ENCODE measurements at places on chromosomes 5 and 9. TPM values are rescaled to one million over a fixed set of nuclear protein-coding genes. Genes with fewer than 3 reads are reported as not detected.

The HMGCS1 gene
- total RNA-seq, result 236 TPM

- DNase-seq, result no peak
Measured at GRCh38 chr5:116281309-116281708, 196.5 kb downstream of the COMMD10 start.

DNA sequence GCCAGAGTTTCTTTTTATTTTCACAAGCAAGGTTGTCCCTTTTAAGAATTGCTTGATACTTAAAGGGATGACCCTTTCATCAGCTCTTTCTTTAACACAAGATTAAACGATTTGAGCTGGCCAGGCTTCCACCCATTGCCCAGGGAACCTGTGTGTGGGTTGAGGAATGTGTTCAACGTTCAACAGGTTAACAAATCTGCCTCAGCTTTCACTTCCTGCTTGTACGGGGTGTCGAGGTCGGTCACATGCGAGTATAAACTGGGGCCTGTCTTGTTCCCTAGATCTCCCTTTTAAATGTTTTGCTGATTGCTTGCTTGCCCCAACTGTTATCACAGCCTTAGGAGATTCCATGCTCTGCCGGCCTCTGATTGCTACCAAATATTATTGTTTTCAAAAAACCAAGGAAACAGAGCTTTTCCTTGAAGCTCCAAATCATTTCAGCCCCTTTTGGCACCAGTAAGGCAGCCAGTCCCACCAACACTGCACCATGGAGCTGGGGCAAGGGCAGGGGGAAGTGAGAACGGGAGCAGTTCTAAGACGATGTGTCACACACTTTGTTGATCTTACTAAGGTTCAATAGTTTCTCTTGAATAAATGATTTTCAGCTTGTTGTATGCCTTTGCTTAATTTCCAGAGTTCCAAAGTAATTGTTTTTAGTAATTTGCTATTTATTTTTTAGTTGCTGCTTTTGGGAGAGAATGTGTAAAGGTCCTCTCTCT is 10.7 kb upstream of the CLK4 start:
- no peak for DNase-seq

GRCh38 chr9:136686794-136687711 is at the start of gene AGPAT2:
Gene AGPAT2 (minus strand): TSS chr9:136687457. CDS start chr9:136687357, 100 bp downstream.
- DNase-seq, result peak; percentile 72

The C5orf22 gene
- 31.4 TPM for total RNA-seq

DNA sequence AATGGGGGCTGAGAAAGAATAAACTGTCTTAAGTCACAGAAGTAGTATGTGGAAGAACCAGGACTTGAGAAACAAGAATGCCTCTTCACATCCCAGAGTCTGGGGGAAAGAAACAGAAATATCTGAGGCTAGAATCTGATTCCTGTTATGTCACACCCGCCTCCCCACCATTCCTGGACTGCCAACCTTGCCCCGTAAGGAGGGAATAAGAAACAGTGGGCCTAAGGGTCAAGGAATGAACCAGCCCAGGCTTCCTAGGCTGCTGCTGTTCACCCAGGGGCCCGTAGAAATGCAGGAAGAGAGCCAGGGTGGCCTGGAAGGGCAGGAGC is 4.3 kb downstream of the PCDH1 start:
- DNase-seq, result no peak

DNA sequence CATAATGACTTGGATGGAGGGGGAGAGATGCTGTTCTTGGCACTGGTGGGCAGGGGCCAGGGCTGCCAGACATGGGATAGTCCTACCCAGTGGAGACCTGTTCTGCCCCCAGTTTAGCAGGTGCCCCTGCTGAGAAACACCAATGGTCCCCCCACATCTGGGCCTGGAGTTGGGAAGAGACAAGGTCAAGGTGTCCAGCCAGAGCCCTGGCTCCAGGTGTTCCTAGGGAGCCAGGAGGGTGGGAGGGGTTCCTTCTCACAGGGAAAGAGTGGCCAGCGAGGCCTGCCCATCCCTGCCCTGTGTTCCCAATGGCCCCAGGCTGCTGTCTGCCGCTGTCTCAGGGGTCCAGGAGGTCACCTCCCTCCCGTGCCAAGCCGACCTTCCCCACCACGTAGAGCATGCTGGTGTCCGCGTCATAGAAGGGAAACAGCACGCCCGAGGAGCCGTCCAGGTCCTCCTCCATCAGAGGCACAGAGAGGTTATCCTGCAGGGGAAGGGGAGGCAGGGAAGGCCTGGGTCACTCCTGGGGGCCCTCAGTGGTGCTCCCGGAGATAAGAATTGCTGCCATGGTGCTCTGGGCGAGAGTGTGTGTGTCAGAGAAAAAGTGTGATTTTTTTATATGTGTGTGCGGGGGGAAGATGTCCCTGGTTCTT is 11.7 kb upstream of the TRIM14 start:
- no peak for DNase-seq

The FAXDC2 gene
- total RNA-seq, result 0.28 TPM

DNA sequence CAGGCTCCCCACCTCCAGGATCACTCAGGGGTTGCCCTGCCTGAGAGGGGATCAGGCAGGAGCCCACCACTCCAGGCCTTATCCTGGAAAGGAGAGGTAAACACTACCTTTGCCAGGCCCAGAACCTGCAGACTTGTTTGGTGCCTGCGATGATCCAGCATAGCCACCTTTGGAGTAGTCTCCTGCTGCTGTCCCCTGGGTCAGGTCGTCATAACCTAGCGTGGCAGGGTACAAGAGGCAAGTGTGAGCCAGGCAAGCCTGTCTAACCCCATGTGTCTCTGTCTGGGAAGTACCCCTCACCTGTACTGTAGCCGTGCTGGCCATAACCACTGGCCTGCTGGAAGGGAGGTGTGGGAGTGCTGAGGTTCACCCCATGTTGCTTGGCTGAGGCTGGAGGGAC is 106.1 kb downstream of the UBE2R2 start:
- no peak for DNase-seq

GRCh38 chr5:105907016-105907415 is 1763.7 kb downstream of the EFNA5 start:
- no peak for DNase-seq

DNA sequence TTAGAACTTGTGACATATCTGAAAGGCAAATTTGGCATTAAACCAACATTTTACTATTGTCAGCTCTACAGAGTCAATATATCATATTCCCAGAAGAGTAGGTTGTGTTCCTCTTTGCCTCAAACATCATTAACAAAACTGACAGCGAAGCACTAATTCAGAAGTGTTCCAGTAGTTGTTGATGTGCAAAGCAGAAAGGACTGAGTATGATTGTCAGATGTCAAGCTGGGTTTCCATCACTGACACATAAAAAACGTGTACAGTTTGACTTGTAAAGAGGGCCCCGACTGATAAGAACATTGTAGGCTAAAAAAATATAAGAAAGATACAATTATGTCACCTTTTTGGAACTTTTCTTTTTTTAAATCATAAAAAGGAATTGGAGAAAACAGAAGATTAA is 101.5 kb upstream of the ZNF608 start:
- no peak for DNase-seq

The RPS14 gene
- total RNA-seq, result 2,304 TPM

The BAAT gene
- not detected for total RNA-seq

GRCh38 chr5:179700401-179700918 is 1.7 kb downstream of the CANX start:
- DNase-seq, result peak; percentile 13

The MEIKIN gene
- not detected for total RNA-seq

The FOXE1 gene
- total RNA-seq, result not detected

DNA sequence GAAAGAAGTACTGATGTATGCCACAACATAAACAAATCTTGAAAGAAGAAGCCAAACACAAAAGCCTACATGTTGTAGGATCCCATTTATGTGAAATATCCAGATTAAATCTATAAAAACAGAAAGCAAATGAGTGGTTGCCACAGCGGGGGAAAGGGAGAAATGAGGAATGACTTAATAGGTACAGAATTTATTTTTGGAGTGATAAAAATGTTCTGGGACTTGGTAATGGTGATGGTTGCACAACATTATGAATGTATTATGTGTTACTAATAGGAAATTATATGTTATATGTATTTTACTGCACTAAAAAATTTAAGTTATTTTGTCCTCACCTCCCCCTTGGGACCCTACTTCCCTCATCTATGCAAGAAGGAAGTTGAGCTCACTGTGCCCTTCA is 16.4 kb upstream of the TTC1 start:
- DNase-seq, result no peak

- DNase-seq, result no peak
Measured at GRCh38 chr5:172213126-172213525, 19.2 kb downstream of the EFCAB9 start.

DNA sequence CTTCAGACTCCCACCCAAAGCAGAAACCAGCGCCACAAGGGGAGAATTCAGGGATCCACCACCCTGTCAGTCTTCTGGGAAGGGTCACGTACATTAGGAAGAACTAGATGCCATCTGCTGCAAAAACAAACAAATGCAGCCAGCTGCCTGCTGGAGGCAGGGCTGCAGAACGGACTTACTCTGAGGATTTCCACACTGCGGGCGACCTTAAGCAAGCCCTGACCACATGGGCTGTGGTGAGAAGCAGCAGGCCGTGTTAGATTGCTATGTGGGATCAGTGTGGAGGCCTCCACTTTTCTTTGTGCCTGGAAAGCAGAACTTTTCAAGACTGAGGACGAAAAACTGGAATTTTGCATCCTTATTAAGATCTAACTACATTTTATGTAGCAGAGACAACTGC is 13.4 kb upstream of the LTC4S start:
- DNase-seq, result no peak

DNA sequence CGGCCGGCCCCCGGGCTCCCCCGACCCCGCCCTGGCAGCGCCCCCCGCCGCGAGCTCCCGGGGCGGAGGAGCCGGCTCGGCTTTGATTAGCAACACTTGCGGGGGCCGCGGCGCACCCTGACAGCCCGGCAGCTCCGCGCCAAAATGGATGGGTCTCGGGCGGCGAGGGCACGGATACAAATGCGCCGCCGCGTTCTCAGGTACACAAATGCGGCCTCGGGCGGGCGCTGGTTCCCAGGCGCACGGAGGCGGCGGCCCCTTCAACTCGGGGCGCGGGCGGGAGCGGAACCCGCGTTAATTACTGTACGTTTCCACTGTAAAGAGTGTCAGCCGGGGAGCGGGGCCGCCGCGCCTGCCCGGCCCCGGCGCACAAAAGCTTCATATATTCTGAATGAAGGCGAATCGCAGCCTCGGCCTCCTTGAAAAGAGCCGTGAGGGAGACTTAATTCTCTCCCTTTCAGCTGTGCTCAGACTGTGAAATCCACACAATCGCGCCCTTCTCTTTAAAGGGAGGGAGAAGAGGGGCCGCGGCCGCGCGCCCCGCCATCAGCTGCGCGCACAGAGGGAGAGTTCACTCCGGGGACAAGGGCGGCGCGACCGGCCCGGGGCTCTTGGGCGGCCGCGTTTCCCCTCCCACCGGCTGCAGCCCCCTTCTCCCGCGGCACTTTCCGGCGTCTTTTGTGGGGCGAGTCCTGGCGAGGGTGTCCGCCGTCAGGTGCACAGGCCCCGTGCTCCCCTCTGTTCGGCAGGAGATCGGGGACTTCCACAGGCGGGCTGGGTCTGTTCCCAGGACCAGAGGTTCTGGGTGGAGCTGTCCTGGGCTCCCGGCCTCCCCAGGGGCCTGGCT is 27.0 kb downstream of the MSX2 start:
- no peak for DNase-seq

DNA sequence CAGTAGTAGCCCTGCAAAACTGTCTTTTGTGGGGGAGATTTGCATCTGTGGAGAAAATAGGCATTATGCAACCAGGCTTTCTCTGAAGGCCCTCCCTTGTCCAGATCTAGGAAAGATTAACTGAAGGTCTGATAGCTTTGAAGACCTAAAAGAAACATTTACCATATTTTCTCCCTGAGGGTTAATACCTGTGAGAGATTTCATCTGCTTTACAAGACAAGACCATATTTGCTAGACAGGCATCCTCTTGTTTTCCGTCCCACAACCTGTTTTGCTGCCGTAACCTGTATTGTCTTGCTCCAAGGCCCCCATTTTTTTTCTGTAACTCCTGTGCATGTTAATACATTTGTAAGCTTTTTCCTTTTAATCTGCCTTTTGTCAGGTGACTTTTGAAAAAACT is 1985.2 kb upstream of the CDH9 start:
- DNase-seq, result no peak

DNA sequence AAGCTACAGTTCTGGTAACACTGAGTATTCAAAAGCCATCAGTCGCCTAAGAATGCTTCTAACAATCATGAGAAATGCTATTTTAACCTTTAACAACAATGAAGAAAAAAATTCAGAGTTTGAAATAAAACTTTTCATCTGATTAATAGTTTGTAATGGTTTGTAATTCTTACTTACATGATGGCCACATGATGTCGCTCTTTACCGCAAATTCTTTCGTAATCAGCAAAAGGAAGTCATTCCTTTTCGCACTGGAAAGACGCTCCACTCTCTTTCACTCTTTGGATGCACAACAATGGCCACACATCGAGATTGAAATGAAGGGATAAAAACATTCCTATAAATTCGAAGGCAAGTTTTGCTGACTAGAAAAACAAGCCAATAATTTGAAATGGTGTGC is at the start of gene PCDHA7:
PCDHA7 (plus strand) TSS at position 277 of the 400 bp plus-strand sequence; CDS start at position 392, 115 bp downstream.
- no peak for DNase-seq

DNA sequence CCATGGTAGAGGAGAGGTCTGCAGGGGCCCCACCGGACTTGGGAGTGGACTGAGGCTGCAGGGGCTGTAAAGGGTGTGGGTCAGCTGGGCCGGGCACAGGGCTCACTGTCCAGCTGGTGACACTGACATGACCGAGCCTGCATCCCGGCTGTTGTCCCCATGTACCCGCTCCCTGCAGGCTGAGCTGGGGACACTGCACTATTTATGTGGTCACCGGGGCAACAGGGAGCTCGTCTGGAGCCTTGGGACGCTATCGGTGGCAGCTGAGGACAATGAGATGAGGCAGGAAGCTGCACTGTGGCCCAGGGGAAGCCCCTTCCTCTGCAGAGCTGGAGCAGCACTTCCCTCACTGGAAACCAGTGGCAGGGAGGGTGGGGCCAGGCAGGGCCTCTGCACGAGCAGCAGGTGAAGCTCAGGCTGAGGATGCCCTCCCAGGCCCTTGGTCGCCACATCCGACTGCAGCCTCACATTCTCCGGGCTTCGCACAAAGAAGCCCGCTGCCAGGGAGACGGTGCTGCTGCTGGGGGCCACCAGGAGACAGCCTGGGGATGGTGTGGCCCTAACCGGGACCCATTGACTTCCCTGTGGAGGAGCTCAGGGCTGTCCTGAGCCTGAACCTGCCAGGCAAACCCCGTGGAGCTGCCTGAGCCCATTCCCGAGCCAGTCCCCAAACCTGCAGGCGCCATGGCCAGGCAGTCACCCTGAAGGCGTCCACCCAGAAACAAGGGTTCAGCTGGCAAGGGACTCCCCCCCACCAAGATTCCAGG is 26.4 kb downstream of the ZDHHC11B start:
- no peak for DNase-seq

- DNase-seq, result no peak
Measured at GRCh38 chr5:164577742-164578141, 1072.3 kb downstream of the MAT2B start.

GRCh38 chr5:133461796-133462516 is 150.4 kb downstream of the FSTL4 start:
- no peak for DNase-seq

Measured in OCI-LY7 (cell line).